ENCODE measurements at places on chromosomes 5 and 9.

DNA sequence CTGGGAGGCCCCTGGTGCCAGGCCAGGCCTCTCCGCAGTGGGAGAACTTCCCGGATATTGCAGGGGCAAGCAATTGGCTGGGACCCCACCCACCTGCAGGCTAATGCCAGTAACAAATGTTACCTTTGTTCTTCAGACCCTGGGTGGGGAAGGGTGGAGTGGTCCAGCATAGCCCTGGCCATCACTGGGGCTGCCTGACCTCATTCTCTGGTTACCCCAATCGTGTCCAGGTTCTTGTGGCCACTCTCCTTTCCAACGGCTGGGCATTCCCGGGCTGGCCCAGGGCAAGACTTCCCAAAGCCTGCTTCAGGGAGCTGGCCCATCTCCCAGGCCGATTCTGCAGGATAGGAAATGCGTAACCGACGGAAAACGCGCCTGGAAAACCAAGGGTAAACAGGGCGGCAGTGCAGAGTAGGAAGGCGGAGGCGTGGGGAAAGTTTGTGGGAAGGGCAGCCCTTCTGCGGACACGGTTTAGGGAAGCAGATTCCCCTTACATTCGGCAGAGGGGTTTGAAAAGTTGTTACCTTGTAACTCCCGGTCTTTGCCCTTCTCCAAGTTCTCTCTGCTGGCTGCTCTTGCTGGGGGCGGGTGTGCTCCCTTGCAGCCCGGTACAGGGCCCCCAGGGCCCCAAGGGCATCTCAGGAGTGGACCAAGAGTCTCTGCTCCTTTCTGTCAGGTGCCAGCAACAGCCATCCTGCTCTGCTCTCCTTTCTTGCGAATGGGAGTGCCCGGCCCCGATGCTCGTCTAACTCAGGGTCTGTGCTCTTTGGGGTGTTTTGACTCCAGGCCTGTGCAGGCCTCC is 3.5 kb downstream of the NRARP start:
- no peak for DNase-seq

GRCh38 chr9:112493393-112494137 is 6.9 kb downstream of the KIAA1958 start:
- DNase-seq: no peak

- DNase-seq: no peak
Observed at GRCh38 chr9:14812806-14813205, 90.3 kb upstream of the CER1 start.

DNA sequence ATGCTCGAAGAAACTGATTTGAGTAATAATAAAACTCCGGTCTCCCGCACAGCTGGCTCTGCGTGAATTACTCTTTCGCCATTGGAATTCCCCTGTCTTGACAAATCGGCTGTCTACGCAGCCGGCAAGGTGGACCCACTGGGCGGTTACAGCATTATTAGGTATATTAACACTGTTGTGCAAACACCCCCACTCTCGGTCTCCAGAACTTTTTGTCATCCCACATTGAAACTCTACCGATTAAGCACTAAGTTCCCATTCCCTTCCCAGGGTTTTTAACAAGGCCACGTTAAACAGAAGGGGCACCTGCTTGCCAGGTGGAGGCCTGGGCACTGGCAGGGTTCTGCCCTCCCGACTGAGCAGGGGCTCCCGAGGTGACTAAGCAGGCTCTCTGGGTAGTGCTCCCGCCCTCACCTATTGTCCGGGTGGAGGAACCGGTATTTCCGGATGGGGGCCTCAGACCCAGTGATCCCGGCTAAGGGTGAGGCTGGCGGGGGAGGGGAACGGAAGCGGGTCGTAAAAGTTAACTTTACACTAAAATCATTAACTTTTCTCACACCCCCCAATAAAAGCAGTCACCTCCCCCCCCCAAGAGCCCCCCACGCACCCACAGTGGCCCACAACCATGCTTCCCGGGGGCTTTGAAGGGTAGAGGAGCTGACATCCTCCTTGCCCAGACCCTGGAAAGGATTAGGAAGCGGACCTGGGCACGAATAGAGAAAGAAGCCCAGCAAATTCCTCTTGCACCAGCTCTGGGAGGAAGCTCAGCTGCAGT is 53.5 kb upstream of the TJP2 start:
- DNase-seq: peak; percentile 2
